ENCODE measurements at places on chromosomes 16 and 17. TPM values are rescaled to one million over a fixed set of nuclear protein-coding genes. Genes with fewer than 3 reads are reported as not detected.

The RHBDL3 gene
- total RNA-seq: 0.63 TPM

The SEC14L1 gene
- total RNA-seq: 105 TPM

The GRB7 gene
- total RNA-seq: 1.4 TPM

GRCh38 chr16:74474416-74474815, 53.1 kb upstream of the CLEC18B start:
- DNase-seq: no peak

DNA sequence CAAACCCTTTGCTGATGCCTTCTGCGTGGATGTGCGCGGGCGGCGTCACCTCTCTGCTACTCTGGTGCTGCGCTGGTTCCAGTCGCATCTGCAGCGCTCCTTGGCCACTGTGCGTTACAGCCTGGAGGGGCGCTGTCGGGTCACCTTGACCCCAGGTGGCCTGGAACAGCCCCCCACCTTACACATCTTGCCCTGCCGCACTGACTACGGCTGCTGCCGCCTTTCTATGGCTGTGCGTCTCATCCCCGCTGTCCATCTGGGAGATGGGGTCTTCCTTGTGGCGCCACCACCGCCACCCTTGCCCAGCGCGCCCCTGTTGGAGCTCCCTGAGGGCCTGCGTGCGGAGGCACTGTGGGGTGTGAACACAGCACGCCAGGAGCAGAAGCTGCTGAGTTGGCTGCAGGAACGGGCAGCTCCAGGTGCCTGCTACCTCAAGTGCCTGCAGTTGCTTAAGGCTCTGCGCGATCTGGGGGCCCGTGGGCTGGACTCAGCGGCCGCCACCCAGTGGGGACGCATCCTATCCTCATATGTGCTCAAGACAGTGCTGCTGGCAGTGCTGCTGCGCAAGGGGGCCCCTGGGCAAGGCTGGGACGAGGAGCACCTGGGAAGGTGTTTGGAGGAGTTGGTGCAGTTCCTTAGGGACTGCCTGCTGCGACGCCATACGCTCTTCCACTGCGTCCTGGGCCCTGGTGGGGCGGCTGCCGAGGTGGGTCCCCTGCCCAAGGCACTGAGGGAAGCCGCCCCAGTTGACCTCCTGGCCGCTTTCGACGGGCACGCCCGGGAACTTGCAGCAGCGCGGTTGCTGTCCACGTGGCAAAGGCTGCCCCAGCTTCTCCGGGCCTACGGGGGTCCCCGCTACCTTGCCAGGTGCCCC, 1.6 kb downstream of the ITPRIPL2 start:
- no peak for DNase-seq

DNA sequence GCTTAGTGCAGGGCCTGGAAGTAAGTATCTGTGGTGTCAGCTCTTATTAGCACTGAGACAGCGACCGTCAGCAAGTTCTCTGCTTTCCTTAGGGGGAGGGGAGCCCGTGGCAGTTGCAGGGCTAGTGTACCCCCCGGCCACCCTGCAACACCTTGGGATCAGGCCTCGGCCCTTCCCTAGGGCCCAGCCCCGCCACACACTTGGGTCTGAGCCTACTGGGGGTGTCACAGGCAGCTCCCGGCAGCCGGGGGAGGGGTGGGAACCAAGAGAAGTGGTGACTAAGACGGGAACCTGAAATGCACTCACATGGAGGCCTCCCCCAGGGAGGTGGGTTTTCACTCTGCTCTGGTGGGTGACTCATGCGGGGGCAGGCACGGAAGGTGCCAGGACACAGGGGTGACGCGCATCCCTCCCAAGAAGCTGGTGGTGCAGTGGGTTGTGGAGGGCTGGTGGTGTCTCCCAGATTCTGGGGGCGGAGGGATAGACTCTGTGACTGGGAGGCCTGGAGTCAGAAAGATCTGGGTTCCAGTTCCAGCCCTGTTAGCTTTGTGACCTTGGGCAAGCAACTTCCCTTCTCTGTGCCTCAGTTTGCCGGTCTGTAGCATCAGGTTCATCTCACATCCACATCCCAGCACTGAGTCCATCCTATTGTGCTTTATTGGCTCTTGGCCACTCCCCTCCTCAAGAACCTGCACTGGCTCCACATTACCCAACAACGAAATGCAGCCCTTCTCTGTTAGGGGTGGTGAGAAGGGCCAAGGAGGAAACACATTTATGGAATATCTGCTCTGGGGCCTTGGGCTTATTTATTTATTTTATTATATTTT, 44.5 kb downstream of the LAT start:
- DNase-seq: peak; percentile 9

DNA sequence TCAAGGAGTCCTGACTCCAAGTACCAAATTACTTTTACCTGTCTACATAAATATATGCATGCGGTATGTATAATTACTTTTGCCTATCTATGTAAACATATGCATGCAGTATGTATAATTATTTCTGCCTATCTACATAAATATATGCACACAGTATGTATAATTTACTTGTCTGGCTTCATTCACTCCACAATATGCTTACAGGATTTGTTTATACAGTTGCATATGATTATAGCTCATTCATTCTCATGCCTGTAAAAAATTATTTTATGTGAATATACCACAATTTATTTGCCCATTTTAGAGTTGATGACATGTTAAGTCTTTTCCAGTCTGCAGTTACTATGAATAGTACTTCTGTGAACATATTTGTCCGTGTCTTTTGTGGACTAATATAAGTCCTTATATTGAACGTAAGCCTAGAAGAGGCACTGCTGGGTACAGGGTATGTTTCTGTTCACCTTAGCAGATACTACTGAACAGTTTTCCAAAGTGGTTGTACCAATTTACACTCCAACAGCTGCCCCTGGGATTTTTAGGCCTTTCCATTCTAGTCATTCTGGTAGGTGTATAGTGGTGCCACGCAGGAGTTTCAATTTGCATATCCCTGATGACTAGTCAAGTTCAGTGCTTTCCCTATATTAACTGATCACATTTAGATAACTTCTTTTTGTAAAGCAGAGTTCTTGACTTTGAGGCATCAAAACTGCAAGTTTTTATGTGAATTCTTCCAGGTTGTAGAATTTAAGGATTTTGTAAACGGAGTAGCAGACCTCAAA, 47.0 kb downstream of the MARVELD3 start:
- DNase-seq: no peak

GRCh38 chr16:55435387-55435786, 43.6 kb upstream of the MMP2 start:
- DNase-seq: no peak

- no peak for DNase-seq
These were observed 327.8 kb upstream of the MAF start for GRCh38 chr16:79928142-79928873.

GRCh38 chr17:74605361-74605760, 13.3 kb upstream of the CD300LD start:
- DNase-seq: no peak

DNA sequence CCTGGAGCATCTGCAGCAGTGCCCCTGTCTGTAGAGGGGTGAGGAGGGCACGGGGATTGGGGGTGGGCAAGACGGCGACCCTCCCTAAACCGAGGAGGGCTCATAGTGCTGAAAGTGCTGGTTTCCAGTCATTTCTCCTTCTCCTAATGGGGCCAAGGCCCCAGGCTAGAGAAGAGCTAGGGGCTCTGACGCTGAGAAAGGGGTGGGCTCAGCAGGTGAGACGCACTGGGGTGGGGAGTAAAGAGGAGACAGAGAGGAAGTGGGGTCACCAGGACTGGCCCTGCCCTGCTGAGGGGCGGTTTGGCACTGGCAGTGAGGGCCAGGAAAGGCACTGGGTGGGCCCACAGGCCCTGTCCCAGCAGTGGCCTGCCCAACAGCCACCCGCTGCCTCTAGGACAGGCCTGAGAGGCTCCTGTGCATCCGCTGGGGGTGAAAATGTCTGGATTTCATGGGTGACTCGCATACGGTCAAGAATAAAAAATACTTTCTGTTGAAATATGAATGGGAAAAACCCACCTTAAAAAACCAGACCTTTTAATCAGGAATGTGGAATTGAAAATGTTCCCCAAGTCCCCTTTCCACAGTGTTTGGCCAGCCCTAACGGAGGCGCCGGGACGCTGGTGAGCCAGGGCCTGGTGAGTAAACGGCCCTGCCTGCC, 122.4 kb upstream of the SMURF2 start:
- no peak for DNase-seq

DNA sequence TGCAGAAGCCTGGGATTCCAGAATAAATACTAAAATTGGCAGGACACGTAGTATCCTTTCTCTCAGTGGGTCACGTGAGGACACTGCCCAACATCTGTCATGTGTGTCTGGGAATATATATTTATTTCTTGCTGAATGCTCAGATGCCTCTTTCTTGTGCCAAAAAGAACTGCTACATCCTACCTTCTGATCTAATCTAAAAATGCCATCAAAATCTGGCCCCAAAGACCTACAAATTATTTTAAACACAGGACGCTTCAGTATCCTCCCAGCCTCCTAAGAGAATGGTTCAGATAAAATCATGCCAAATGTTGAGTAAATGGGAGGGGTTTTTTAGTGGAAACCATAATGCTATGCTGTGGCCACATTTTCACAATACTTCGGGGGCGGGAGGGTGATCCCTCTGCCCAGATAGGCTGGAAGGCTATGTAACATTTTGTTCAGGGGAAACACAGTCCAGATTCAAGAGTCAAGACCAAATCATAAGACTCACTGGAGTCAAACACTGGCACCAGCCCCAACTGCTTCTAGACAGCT, 22.9 kb upstream of the CORO6 start:
- DNase-seq: peak; percentile 51
